Renal cortical epithelial cell (primary cell): ENCODE measurements at places on chromosomes 4 and X.

DNA sequence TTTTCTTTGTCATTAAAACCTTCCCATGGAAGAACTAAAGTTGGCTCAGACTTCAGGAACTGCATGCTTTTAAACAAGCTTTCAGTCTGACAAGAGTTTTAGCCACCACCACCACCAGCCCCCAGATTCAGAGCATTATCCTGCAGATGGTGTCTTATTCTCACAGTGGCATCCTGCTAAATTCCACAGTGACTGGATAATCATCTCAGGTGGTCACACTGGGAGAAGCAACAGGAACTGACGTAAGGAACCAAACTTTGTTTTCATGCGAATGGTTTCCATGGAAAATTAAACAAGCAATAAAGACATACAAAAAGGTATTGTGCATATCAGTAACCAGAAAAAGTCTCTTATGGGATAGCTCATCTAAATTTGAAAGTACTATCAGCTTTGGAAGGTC lies 370.7 kb downstream of the FBXW7 start:
- peak; percentile 27 for DNase-seq

DNA sequence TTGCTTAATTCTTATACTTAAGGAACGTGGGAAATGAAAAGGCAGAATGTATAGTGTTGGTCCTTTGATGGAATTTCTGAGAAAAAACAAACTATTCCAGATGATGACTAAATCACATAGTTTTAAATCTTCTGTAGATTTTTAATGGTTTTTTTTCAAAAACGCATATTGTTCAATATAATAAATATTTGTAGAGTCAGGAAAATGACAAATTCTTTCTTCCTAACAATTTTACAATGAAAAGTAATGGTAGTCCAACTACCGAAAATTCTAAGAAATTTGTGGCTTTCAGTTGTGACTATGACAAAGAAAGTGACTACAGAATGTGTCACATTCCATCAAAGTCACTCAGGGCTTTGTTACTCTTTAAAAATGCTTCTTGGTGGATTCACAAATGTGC lies 164.8 kb upstream of the PITX2 start:
- DNase-seq, result no peak

GRCh38 chr4:133621628-133622027 lies 472.5 kb downstream of the PCDH10 start:
- DNase-seq, result no peak

- peak; percentile 88 for DNase-seq
Measured at GRCh38 chr4:12852338-12853307, 631.5 kb downstream of the RAB28 start.

GRCh38 chr4:93313197-93313596 lies 515.4 kb upstream of the ATOH1 start:
- DNase-seq, result peak; percentile 41

- DNase-seq, result no peak
Measured at GRCh38 chr4:79588679-79589078, 180.7 kb upstream of the GK2 start.

- DNase-seq, result peak; percentile 61
Measured at GRCh38 chr4:183409934-183410333, 34.5 kb upstream of the CDKN2AIP start.

- no peak for DNase-seq
Measured at GRCh38 chrX:97700547-97700946, 816.8 kb downstream of the RPA4 start.

- no peak for DNase-seq
Measured at GRCh38 chr4:73842696-73843095, 6.2 kb downstream of the CXCL6 start.

DNA sequence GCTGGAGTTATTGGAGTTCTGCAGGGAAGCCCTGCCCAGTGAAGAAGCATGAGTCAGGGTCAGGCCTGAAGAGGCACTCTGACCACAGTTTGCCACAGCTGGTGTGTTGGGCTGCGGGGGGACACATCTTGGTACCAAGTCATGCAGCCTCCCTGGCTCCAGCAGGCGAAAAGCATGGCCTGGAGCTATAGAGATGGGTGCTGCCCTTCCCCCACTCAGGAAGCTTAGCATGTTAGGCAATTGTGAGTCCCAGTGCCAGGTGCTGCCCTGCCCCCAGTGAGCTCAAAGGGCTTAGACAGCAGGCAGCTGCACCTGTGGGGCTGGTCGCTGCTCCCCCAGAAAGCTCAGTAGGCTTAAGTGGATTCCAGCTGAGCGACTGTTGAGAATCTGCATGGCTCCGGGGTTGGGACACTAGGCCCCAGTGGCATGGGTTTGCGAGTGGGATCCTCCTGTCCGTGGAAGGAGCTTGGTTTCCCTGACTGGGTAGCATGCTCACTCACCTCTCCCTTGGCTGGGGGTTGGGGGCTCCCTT lies 755.5 kb downstream of the GLUD2 start:
- no peak for DNase-seq

GRCh38 chrX:29466456-29466855 lies 748.9 kb upstream of the MAGEB2 start:
- DNase-seq, result no peak

GRCh38 chr4:165839615-165840333 lies 33.3 kb upstream of the TLL1 start:
- DNase-seq, result peak; percentile 10

GRCh38 chr4:20554134-20554533 lies 146.1 kb upstream of the PACRGL start:
- no peak for DNase-seq
